ENCODE measurements at places on chromosomes 4 and X.
A peak's percentile ranks its signal among the peaks of the same experiment; 100 is the strongest.

DNA sequence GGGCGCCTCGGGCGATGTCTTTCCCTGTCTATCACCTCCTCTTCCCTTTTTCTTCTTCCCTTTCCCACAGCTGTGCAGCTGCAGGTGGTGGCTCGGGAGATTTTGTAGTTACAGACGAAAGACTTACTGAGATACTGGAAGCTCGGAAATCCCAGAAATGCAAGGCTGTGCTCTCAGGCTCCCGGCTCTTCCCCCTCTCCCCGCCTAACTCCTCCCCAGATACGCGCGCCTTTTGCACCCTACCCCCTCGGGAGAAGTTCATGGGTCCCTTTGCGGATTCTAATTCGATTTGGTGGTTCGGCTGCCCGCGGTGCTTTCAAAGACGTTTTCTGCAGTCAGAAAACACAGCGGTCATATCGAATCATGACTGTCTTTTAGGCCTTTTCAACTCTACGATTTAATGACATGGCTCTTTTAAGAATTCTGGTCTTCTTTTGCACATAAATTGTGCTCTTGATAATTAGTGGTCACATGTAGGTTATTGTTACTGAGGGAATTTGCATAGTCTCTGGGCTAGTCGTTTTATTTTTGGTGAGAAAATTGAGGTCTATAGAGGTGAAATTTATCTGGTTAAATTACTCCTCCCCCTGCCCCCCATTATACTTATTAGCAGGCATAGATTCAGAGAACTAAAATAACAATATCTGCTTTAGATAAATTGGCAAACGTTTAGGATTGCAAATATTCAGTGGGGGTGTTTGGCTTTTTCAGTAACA is 1.6 kb downstream of the SEPTIN11 start:
- no peak for DNase-seq

GRCh38 chrX:40853004-40853815 is 117.9 kb upstream of the MED14 start:
- DNase-seq, result no peak

- DNase-seq, result no peak
Measured at GRCh38 chrX:153802513-153803045, 8.1 kb downstream of the SSR4 start.

- peak; percentile 55 for DNase-seq
Measured at GRCh38 chr4:80365928-80366327, 30.4 kb downstream of the CFAP299 start.

DNA sequence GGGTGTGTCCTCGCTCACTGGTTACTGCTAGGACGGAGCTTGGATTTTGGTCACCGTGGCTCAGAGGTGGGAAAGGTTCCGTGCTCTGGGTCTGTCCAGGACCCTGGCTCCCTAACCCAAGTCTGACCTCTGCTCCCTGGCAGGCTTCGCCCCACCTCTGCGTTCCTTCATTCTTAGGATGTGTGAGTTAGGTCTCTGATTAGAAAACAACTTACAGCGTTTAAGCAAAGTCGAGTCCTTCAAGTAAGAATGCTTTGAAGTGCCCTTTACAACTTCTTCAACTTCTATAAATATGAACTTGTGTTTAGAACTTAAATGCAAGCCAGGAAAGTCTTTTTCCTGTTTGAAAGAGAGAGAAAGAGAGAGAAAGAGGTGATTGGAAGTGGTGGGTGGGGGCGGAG is 891 bp downstream of the TLR2 start:
- DNase-seq, result no peak

GRCh38 chr4:68984947-68985346 is 33.3 kb upstream of the UGT2A3 start:
- no peak for DNase-seq

DNA sequence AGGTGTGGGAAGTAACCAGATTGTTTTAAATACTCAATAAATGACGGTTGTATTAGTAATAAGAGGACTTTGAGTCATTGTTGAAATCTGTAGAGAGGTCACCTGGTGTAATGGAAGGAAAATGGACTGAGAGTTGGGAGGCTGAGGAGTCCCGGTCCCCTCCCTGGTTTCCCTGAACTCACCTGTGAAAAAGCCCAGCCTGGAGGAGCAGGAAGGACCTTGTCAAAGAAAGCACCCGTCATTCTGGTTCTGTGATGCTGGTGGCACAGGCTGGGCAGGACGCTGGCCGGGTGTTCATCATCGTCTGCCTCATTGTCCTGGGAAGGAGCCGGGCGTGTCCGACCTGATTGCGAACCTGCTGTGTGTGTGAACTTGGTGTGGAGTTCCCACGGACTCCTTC is 70.8 kb downstream of the SORCS2 start:
- no peak for DNase-seq

GRCh38 chr4:110058677-110059076 is 139.7 kb downstream of the ELOVL6 start:
- no peak for DNase-seq

Measured in CD4-positive, alpha-beta T cell treated with Interferon gamma for 1 hour (primary cell).